Thoracic aorta endothelial cell (primary cell): ENCODE measurements at places on chromosomes 2 and 18. TPM values are rescaled to one million over a fixed set of nuclear protein-coding genes. Genes with fewer than 3 reads are reported as not detected.

Gene SULT6B1
- total RNA-seq = not detected in 2 replicates

Gene LBX2
- 3.2 and 3.5 TPM in 2 replicates for total RNA-seq

Gene ONECUT2
- under 0.01 TPM in 2 replicates for total RNA-seq

Gene TP53I3
- 51.3 and 56.0 TPM in 2 replicates for total RNA-seq

Gene B3GNT7
- total RNA-seq = 0.13 and 0.50 TPM in 2 replicates

Gene MAL
- total RNA-seq = not detected in 2 replicates

Gene PAX8
- total RNA-seq = 0.13 and 0.43 TPM in 2 replicates

Gene RAB6D
- total RNA-seq = 0.07 TPM in 1 of 2 replicates, not detected in the other

Gene SPTBN1
- 367 and 385 TPM in 2 replicates for total RNA-seq

Gene MREG
- total RNA-seq = 5.5 and 8.7 TPM in 2 replicates

Gene TRIM54
- total RNA-seq = not detected in 2 replicates

Gene SLC1A4
- 5.1 and 16.2 TPM in 2 replicates for total RNA-seq

Gene NBEAL1
- total RNA-seq = 20.2 and 32.5 TPM in 2 replicates

Gene TAF1B
- 60.1 and 70.2 TPM in 2 replicates for total RNA-seq

Gene AFF3
- 0.07 TPM in 1 of 2 replicates, not detected in the other for total RNA-seq

Gene CTNNA2
- total RNA-seq = not detected in 2 replicates

Gene KYNU
- 0.43 TPM in 1 of 2 replicates, not detected in the other for total RNA-seq

Gene ARHGEF33
- total RNA-seq = 0.13 and 0.14 TPM in 2 replicates

Gene ZNF892
- 6.2 and 6.4 TPM in 2 replicates for total RNA-seq

Gene STARD6
- total RNA-seq = not detected in 2 replicates

Gene ZNF385B
- total RNA-seq = not detected in 2 replicates

Gene CCDC141
- total RNA-seq = 0.13 TPM in 1 of 2 replicates, not detected in the other

Gene CCDC68
- 3.0 and 6.4 TPM in 2 replicates for total RNA-seq

Gene WDR35
- 21.6 and 25.1 TPM in 2 replicates for total RNA-seq

Gene RSAD2
- total RNA-seq = 0.13 and 0.43 TPM in 2 replicates

Gene IL37
- not detected in 2 replicates for total RNA-seq

Gene TBC1D8
- 60.9 and 62.6 TPM in 2 replicates for total RNA-seq

Gene NT5C1B
- not detected in 2 replicates for total RNA-seq

Gene CERS6
- total RNA-seq = 16.5 and 19.0 TPM in 2 replicates

Gene KCNK3
- total RNA-seq = not detected in 2 replicates

Gene NPAS2
- 34.9 and 35.6 TPM in 2 replicates for total RNA-seq

Gene CRYGD
- not detected in 2 replicates for total RNA-seq

Gene SRD5A2
- total RNA-seq = under 0.01 TPM in 1 of 2 replicates, not detected in the other

Gene AKAIN1
- not detected in 2 replicates for total RNA-seq

Gene IFIH1
- total RNA-seq = 5.6 and 8.8 TPM in 2 replicates

Gene SPP2
- total RNA-seq = not detected in 2 replicates

Gene AQP12A
- not detected in 2 replicates for total RNA-seq

Gene RUFY4
- total RNA-seq = not detected in 2 replicates

Gene CEP76
- 14.9 and 17.4 TPM in 2 replicates for total RNA-seq

Gene TCF7L1
- 10.3 and 12.1 TPM in 2 replicates for total RNA-seq

Gene CXCR1
- total RNA-seq = not detected in 2 replicates

Gene TRIM43
- 0.07 TPM in 1 of 2 replicates, not detected in the other for total RNA-seq

Gene PLEKHA3
- 16.9 and 18.2 TPM in 2 replicates for total RNA-seq

Gene PRSS56
- not detected in 2 replicates for total RNA-seq

Gene LHCGR
- not detected in 2 replicates for total RNA-seq

Gene CD226
- 0.53 and 0.65 TPM in 2 replicates for total RNA-seq

Gene EML4
- total RNA-seq = 43.1 and 48.8 TPM in 2 replicates

Gene KCNJ3
- not detected in 2 replicates for total RNA-seq

Gene GLB1L
- total RNA-seq = 5.0 and 5.1 TPM in 2 replicates

Gene MAB21L4
- total RNA-seq = under 0.01 TPM in 1 of 2 replicates, not detected in the other

Gene ERFE
- total RNA-seq = 0.79 and 1.2 TPM in 2 replicates

Gene KLHL30
- not detected in 2 replicates for total RNA-seq

Gene C2orf66
- 0.22 and 0.40 TPM in 2 replicates for total RNA-seq

Gene ANKRD29
- 0.27 and 2.2 TPM in 2 replicates for total RNA-seq

Gene LRP1B
- 0.07 and 0.13 TPM in 2 replicates for total RNA-seq

Gene PCGF1
- total RNA-seq = 10.8 and 12.8 TPM in 2 replicates
